Stimulated activated CD4-positive, alpha-beta T cell treated with anti-CD3 and anti-CD28 coated beads, Interleukin-15, amount 100 ng/mL, for 1 hour (primary cell): ENCODE measurements at places on chromosomes 13 and 19.

DNA sequence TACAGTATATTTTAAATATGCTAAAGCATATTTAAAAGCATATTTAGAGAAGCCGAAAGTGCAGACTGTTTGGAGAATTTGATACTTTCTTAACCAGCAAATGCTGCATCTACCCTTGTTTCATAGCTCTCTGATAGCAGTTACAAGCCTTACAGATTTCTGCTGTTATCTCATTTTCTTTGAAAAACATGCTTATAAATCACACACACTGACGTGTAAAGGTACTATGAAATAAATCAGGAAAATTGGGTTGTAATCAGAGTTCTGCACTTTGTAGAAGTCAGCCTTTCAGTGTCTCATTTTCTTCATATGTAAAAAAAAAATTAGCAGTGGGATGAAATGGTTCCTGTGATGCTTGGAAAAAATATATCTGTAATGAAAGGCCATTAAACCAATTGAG lies 1432.4 kb upstream of the ATXN8OS start:
- DNase-seq, result no peak

DNA sequence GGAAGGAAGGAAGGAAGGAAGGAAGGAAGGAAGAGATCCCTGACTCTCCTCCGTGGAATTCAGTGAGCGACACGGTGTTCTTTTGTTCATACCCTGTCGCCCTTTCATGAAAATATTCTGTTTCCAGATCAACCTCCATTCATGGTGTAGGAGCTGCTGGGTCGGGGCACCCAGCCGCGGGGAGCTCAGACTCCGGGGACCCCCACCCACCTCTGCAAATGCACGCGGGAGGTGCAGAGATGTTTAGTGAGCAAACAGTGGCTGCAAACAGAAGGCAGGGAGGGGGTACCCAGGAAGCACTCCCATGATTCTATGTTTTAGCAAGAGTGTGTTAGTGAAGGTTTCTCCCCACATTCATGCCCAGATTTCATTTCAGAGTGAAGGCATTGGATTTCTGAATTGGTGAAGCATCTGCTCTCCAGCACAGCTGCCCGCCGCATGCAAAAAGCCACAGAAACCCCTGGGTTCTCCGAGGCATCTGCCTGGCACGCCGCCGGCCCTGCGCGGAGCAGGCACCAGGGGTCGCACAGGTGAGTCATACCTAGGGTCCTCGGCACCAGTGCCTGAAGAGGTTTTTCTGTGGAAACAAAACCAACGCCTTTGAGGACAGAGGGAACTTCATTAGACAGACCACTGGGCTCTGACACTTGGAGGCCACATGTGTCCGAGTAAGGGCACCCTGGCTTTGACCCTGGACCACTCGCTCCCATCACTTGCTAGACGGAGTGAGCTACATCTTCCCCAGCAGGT lies 80.6 kb downstream of the ZNF557 start:
- DNase-seq, result no peak

DNA sequence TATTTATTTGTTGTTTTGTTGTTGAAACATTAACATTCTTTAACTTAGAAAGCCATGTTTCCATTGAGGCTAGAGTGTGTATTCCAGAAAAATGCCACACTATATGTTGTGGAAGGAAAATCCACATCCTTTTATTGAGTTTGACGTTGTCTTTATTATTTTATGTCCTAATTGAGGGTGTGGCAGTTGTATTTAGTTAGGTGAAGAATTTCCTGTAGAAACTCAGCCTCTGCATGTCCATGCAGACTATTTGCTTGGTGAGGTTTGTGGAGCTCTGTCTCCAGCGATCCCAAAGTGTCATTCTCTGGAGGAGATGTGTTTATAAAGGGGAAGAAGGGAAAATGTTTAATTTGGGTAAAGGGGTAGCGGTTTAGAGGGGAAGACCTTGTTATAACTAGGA lies 46.6 kb downstream of the AKAP11 start:
- no peak for DNase-seq

DNA sequence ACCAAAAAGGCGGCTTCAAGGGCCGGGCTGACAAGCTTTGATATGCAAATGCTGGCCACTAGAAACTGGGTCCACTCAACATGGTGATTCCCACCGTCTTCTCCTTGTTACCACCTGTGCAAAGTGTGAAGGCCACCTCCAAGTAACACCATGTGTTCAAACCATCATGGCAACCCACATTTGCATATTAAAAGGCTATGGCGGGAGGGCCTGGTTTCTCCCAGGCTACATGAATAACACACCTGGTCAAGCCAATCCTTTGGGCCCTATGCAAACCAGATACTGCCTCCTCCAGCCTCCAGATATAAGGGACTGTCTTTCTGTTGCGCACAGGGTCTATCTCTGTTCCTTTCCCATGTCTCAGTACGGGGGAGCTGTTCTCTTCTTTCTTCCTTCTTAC lies 36.6 kb upstream of the ZSCAN5A start:
- DNase-seq, result no peak

DNA sequence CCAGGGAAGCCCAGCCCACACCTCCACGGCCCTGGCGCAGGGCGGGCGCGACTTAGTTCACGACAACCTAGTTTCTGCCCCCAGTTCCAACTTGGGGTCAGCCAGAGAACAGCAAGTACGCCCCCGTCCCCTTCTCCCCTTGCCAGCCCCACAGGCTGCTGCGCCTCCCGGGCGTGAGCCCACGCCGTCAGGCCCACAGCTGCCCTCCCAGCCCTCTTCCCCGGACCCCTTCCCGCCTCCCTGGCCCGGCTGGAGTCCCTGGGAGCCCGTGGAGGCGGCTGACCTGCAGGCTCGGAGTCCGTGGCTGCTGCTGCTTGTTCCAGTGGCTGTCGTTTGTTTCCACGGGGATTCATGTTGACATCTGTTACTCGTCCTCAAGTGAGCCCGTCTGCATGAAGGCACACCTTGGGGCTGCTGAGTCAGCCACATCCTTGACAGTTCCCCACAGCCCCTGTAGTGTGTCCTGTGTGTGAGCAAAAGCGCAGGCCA lies 86.0 kb downstream of the ATP11A start:
- DNase-seq, result no peak

DNA sequence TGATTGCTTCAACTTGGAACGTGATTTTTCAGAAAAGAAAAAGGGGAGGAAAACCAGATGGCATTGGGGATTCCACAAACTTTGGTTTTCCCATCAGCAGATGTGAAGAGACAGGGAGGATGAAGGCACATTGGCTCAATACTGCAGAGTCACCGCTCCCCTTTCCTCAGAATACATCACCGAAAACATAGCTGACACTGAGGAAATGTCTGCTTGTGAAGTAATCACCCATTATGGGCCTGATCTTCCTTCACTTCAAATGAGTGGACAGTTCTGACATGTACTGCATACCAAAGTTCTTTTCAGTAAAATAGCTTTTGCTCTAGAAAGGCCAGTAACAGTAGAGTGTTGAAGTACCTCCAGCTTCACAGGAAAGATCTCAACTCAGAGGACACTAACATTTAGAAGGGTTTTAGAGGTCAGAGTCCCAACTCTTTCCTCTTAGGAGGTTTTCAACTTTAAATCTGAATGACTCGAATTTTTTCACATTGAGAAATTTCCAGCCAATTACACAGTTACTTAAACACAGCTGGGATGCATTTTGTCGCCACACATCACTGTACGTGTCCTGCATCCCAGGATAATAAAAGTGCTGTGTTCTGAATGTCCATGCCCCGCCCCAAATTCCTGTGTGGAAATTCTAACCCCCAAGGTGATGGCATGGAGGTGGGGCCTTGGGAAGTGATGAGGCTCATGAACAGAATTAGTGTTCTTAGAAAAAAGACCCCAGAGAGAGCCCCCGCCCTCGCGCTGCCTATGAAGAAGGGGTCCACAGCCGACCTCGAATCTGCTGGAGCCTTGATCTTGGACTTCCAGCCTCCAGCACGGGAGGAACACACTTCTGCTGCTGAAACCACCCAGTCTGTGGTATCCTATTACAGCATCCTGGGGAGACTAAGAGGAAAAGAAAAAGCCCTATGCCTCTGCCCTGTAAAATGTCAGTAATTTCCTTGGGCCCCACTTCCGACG lies 77.7 kb downstream of the COL4A1 start:
- no peak for DNase-seq

- no peak for DNase-seq
These were observed 83.1 kb downstream of the TNFSF13B start for GRCh38 chr13:108352599-108352998.

DNA sequence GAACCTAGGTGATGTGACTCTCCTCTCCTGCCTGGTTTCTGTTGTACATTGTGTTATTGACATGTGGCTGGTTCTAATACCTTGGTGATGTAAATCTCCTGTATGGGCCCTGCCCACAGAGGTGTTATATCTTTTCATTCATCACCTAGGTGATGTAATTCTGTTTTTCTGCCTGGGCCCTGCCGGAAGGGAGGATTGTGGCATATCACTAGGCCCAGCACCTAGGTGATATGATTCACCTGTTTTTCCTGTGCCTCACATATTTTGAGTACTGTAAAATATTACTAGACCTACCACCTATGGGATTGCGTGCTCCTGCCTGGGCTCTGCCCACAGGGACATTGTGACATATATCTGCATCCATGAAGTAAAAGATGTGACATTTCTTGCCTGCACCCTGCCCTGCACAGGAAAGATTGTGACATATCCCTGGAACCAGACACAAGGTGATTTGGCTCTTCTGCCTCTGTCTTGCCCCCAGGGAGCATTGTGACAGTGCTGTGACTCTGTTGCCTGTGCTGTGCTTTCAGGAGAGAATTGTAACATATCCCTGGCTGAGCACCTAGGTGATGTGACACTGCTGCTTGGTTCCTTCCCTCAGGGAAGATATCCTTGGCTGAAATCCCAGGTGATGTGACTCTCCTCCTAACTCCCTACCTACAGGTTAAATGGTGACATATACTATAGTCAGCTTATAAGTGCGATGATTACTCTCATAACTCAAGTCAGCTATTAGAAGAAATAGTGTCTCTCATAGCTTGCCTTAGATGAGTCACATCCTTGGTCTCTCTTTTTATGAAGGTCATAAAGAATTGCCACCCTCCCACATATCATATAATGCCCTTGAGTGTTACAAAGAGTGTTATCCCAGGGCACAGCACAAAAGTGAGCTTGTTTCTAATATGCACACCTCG lies 13.3 kb upstream of the ZNF681 start:
- DNase-seq, result no peak

- no peak for DNase-seq
These were observed 17.4 kb downstream of the ZNF586 start for GRCh38 chr19:57786906-57787305.

GRCh38 chr13:34349091-34349722 lies 531.3 kb downstream of the RFC3 start:
- DNase-seq, result no peak

DNA sequence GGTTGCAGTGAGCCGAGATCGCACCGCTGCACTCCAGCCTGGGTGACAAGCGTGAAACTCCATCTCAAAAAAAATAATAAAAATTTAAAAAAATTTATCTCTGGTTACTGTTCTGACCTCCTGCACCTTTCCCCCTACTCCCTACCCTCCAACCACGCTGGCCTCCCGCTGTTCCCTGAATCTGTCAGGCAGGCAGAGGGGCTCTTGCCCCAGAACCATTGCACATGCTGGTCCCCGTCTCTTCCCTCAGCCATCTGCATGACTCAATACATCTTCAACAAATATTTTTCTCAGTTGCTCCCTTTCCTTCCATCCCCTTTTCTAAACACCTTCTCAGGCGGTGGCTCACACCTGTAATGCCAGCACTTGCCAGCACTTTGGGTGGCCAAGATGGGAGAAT lies 1.1 kb upstream of the FAM187B start:
- DNase-seq, result no peak

- DNase-seq, result no peak
These were observed 108.9 kb downstream of the RBM26 start for GRCh38 chr13:79297128-79297527.

DNA sequence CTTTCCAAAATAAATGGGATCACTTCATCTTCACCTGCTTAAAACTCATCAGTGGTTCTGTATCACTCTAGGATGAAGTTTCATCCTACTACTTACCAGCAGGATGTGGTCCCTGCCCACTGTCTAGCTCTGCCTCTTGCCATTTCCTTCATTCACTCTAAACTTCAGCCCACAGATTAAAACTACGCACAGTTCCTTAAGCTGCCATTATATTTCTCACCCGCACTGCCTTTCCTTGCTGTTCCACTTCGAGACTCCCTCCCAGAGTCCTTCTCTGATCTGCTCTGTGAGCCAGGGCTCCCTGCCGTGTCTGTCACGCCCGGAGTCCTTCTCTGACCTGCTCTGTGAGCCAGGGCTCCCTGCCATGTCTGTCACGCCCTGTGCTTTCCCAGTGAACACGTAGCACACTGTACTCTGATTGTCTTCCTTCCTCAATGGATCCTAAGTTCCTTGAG lies 52.0 kb upstream of the NPAS1 start:
- DNase-seq, result no peak

- no peak for DNase-seq
These were observed 11.0 kb downstream of the CYTH2 start for GRCh38 chr19:48480183-48480557.

DNA sequence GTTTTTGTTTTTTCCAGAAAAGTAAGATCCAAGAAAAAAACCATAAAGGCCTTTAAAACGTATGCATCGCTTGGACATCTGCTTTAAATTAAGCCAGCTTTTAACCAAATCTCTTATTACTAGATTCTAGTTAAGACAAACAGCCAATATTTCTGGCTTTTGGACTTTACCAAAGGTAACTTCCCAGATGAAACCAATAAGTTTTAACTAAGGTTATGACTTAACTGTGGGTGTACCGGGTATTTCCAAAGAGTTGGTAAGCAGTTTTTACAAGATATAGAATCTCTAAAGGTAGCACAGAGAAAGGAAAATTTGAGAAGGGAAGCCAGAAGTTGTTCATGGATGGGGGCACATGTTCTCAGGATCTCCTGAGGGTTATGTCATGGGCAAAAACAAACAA lies 34.0 kb downstream of the CEACAM1 start:
- DNase-seq, result no peak

- DNase-seq, result no peak
These were observed 114.5 kb downstream of the COL4A1 start for GRCh38 chr13:110192472-110192871.

DNA sequence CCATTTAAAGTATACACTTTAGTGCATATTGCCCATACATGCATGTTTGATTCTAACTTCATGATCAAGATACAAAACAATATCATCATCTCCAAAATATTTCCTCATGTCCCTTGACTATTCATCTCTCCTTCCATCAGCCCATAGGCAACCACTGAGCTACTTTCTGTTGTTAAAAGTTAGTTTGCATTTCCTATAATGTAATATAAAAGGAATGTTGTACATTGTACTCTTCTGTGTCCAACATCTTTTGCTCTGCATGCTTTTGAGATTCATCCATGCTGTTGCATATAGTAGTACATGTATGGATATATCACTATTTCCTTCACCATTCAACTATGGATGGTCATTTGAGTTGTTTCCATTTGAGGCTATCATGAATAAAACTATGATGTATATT lies 74.7 kb downstream of the ITGBL1 start:
- DNase-seq, result no peak

- no peak for DNase-seq
These were observed 579.1 kb downstream of the KCTD12 start for GRCh38 chr13:76307142-76307541.

GRCh38 chr13:23147827-23148226 lies 33.0 kb upstream of the SGCG start:
- DNase-seq, result no peak

GRCh38 chr13:30551189-30551588 lies 66.5 kb upstream of the USPL1 start:
- DNase-seq, result no peak

GRCh38 chr19:19204181-19204580 lies 967 bp upstream of the NR2C2AP start:
- no peak for DNase-seq

GRCh38 chr19:45350477-45351058 lies 10.0 kb downstream of the KLC3 start:
- no peak for DNase-seq
